Activated CD4-positive, alpha-beta T cell treated with anti-CD3 and anti-CD28 coated beads, Interleukin-2, amount 50 U/mL, for 4 hours (primary cell): ENCODE measurements at places on chromosomes 16 and 17.

DNA sequence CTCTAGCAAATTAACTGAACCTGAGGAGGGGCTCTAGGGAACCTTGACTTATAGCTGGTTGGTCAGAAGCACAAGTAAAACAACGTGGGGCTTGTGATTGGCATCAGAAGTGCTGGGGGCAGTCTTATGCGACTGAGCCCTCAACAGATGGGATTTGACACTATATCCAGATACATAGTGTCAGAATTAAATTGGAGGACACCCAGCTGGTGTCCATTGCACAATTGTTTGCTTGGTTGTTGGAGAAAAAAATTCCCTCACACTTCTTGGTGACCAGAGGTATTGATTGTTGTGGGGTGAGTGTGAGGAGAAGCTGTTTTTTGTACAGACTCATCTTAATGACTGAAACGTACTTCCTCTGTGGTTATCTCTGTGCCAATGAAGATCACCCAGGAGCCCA, 59.7 kb downstream of the NTN1 start:
- no peak for DNase-seq

DNA sequence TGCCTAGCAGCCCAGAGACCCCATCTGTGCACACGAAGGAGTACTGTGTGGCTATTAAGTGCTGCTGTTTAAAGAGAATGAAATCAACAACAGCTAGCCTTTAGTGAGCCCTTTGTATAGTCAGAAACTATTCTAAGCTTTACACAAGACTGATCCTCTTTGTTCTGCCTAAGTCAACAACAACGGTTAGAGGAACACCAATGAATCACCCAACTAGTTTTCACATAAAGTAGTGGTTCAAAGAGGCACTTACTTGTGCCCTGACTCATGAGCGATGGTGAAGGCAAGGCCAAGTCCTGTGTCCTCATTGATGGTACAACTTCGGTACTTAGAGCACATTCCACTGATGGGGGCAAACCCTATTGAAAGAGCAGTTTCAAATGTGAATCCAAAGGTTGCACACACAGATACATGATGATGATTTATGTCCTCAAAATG, 75.8 kb downstream of the ADAMTS18 start:
- DNase-seq, result no peak

DNA sequence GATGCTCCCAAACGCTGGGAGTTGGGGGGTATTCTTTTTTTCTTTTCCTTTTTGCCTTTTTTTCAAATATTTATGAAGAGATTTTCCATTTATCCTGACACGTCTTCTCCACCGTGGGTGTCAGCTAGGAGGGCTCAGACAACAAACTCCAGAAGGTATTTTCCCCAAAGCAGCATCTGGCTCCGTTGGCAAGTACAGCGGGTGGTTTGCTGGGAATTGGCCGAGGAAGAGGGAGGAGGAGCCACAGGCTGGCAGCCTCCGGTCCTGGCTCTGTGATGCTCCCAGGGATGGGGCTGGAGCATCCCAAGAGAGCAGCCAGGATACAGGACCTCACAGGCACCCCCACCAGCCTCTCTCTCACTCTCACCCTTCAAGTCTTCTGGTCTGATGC, 10.9 kb upstream of the CACNG4 start:
- DNase-seq, result no peak

DNA sequence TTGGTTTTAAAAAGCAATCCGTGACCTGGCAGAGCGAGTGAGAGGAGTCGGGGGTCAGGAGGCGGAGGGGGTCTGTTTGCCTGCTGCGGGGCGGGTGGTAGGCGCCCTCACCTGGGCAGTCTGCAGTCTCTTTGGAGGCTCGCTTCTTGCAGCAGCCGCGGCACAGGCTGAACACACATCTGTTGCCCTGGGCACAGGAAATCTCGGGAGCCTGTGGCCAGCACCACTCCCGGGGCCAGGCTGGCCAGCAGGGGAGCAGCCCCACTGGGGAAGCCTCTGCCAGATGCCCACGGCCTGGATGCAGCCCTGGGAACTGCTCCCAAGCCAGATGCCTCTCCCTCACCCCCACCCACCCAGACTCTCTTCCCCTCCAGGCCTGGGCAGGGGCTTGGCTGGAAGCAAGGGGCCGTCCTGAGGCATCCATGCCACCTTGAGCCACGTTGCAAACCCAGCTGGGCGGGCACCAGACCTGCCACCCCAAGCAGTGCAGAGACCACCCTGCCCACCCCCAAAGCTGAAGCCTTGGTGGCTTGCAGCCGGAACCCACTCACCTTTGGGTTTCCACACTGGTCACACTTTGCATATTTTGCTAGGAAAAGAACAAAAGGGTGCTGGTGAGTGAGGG, 6.6 kb downstream of the GPS1 start:
- no peak for DNase-seq

DNA sequence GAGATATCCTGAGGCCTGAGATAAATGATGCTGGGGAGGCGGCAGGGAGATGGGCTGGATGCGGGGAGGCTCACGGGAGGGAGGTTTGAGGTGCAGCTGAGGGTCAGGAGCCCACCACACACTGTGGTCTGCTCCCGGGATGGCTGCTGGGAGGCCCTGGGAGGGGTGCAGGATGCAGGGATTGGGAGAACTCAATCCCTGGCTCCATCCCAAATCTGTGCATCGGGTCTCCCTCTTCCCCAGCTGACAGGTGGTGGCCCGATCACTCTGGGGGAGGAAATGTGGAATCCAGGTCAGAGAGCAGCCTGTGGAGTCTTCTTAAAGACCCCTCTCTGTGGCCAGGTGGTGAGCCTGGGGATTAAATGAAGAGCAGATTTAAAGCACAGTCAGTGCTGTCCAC, 12.0 kb downstream of the PHB1 start:
- no peak for DNase-seq

DNA sequence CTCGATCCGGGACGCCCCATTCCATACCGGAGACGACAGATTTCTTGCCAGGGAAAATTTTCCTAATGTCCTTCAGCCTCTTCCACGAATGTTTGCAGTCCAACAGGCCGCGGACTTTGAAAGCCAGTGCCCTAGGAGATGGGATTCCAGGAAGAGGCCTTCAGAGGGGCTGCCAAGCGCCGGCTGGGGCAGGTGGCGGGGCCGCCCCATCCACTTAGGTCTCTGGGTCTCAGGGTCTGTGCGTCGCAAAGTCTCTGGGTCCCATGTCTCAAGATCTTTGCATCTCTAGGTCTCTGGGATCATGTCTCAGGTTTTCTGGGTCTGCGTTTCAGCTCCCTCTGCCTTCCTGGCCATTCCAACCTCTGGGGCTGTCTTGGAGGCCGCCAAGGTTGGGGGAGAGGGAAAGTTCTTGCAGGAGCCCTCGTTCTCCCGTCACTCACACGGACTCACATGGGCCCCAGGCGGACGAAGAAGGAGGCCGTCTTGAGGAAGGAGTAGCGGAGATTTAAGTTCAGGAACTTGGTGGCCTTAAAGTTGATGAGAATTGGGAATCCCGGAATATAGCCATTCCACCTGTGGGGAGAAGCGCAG, 7.2 kb downstream of the ALOX12B start:
- DNase-seq, result no peak

- no peak for DNase-seq
Observed at GRCh38 chr17:29146369-29146972, 33.7 kb downstream of the MYO18A start.

DNA sequence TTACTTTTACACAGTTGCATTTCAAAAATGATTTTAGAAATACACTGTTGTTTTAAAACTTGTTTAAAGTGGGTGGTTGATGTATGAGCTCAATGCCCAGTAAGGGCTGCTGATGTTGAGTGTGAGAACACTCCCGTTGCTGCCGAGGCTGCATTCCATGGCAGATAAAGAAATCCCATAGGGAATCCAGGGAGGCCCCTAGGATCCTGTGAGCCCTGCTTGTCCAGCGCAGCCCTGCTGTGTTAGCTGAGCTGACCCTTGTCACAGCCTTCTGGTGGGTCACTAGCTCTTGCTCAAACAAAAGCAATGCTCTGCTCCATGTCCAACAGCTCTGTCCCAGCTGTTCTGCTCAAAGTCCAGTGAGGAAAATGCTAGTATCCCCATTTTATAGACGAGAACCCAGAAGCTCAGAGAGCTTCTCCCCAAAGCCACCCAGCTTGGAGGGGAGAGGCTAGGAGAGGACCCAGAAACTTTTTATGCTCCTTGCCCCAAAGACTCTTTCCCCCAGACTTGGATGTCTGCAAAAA, 18.6 kb upstream of the COL1A1 start:
- no peak for DNase-seq

DNA sequence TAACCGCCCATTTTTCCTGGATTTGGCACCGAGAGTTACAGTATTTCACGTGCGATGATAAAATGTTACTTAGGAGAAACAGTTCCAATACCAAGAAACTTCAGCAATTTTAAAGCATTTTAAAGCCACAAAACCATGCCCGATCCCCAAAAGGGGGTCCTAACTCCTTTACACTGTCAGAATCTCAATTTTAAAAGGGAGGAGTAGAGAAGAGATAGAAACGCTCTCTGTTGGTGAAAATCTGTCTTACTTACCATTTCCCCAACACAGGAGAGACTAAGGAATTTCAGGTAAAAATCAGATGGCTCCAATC, 526 bp upstream of the RNASEK start:
- no peak for DNase-seq

- DNase-seq, result no peak
Observed at GRCh38 chr16:87960296-87960695, 9.1 kb downstream of the BANP start.

- no peak for DNase-seq
Observed at GRCh38 chr16:56999409-57000270, 10.3 kb downstream of the NLRC5 start.

DNA sequence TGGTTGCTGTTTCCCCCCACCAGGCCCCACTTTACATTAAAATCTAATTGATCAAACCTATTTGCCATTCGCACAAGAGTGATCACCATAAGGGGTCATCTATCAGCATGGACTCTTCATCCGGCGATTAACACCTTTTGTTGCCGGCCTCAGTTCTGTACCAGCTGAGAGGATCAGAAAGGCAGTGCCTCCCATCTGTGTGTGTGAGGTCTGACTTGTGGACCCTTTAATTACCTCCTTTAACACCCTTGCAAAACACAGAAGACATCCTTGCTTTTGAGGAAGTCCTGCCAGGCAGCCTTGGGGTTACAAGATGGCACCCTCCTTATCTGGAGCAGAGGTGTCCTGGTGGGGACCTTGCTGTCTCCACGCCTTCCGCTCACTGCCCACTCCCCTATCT, 77.2 kb upstream of the IRX3 start:
- DNase-seq, result no peak

DNA sequence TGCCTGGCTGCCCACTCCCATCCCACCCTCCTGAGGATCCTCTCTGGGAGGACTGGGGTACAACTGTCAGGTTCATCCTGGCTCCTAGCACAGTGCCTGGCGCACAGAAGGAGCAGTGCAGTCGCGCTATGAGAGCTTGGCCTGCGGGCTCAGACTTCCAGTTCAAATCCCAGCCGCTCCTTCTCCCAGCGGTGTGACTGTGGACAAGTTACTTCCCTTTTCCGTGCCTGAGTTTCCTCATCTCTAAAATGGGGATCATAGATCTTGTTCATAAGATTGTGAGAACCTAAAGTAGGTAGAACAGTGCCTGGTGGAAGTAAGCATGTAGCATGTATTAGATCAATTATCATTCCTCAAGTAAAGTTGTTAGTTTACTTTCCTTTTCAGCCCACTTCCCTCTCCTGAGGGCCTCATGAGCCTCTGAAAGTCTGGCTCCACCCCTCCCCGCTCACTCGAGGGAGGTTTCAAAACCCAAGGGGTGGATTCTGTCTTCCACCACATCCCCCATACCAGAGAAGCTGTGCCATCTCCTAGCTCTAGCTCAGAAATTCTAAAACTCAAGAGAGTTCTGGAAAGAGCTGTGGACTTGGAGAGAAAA, 19.9 kb upstream of the COL1A1 start:
- DNase-seq, result no peak

DNA sequence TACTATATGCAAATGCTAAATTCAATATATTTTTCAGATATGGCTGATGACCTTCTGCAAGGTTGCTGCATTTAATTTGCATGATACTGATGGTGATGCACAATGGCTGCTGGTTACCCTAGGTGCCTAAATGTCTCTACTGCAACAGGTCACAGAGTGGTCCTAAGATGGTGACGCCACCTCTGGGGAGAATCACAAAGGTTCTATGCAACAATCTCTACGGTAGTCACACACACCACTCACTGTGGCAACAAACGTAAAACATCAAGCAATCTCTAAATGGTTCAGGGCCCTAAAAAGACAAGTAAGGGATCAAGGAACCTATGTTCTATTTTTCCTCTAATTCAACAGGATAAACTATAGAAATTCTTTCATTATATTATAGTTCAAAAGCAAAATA, 293.3 kb downstream of the CEP112 start:
- no peak for DNase-seq

GRCh38 chr17:68906638-68907037, 48.6 kb downstream of the ABCA8 start:
- DNase-seq, result no peak

DNA sequence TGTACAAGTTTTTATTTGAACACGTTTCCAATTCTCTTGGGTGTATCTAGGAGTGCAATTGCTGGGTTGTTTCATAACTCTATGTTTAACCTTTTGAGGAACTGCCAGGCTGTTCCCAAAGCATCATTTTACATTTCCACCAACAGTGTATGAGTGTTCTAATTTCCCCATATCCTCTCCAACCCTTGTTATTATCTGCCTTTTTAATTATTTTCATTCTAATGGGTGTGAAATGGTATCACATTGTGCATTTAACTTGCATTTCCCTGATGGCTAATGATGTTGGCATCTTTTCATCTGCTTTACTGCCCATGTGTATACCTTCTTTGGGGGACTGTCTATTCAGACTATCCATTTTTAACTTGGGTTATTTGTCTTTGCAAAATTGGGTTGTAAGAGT, 104.2 kb downstream of the USP31 start:
- no peak for DNase-seq

DNA sequence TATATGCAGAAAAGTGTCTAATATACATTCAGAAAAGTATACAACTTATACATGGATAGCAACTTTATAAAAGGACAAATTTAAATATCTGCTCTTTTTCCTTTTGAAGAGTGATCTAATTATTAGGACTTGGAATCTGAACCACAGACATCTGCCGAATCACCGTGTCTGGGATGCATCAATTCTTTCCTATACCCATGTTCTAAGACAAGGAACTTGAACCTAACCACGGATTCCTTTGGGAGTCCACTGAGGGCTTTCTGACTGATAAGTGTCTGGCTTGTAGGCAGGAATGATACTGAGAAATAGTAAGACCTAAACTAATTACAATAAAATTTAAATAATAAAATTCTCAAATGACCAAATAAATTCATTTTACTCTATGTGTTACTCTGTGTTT, 54.2 kb downstream of the NDEL1 start:
- no peak for DNase-seq

DNA sequence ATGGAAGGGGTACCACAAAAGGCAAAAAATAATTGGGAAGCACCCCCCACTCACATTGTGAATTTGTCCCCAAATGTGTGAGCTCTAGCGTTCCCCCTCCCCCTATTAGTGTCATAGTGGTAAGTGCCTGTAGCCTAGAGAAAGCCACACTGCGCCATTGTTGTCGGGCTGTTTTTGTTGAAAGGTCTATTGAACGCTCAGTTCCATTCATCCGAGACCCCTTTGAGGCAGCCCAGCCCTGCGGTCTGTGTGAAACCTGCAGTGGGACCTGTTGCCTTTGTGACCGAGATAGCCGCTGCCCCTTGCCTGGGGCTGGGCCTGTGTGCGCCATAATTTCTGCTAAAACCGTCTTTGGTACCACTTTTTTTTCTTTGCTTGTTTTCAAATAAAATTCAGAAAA, 3.0 kb downstream of the JPT2 start:
- no peak for DNase-seq

GRCh38 chr17:75574404-75575036, 13.1 kb upstream of the MYO15B start:
- no peak for DNase-seq
